AG10803 (cell line): ENCODE measurements at places on chromosomes 1 and 21.

GRCh38 chr1:39882152-39882551, 1.2 kb downstream of the TRIT1 start:
- DNase-seq, result no peak

GRCh38 chr1:193729429-193729828, 543.0 kb upstream of the B3GALT2 start:
- no peak for DNase-seq

- DNase-seq, result no peak
Measured at GRCh38 chr1:50699795-50700194, 260.3 kb downstream of the FAF1 start.

DNA sequence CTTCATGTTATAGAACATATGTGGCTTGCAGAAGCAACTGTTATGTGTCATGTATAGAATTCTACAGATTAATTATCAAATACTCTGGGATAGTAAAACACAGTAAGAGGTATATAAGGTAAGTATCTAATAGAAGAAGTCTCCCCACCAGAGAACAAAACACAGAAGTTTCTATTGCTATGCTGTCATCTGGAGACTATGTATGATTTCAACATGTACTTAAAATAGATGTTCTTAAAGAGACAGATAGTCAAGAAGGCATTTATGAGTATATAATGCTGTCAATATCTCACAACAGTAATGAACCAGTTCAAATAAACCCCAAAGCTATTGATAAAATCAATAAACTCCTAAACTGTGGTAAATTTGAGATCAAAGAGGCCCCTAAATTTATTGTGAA, 8.1 kb upstream of the ADCY10 start:
- peak; percentile 49 for DNase-seq

DNA sequence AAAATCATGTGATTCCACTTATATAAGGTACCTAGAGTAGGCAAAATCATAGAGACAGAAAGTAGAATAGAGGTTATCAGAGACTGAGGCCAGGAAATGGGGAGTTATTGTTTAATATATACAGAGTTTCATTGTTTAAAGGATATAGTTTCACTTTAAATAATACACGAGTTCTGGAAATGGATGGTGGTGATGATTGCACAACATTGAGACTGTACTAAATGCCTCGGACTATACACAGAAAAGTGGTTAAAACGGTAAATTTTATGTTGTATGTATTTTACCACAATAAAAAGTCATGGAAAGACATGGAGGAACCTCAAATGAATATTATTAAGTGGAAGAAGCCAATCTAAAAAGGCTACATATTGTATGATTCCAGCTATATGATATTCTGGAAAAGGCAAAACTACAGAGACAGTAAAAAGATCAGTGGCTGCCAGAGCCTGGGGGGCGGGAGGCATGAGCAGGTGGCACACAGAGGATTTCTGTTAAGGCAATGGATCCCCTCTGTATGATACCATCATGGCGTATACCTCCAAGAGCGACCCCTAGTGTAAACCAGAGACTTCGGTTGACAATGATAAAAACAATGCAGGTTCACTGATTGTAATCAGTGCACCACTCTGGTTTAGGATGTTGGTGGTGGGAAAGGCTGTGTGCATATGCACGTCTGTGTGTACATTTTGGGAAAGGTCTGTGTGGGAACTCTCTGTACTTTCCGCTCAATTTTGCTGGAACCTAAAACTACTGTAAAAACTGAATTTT, 7.5 kb downstream of the C1orf198 start:
- no peak for DNase-seq

- peak; percentile 84 for DNase-seq
Measured at GRCh38 chr1:219174460-219175211, 958 bp downstream of the LYPLAL1 start.

DNA sequence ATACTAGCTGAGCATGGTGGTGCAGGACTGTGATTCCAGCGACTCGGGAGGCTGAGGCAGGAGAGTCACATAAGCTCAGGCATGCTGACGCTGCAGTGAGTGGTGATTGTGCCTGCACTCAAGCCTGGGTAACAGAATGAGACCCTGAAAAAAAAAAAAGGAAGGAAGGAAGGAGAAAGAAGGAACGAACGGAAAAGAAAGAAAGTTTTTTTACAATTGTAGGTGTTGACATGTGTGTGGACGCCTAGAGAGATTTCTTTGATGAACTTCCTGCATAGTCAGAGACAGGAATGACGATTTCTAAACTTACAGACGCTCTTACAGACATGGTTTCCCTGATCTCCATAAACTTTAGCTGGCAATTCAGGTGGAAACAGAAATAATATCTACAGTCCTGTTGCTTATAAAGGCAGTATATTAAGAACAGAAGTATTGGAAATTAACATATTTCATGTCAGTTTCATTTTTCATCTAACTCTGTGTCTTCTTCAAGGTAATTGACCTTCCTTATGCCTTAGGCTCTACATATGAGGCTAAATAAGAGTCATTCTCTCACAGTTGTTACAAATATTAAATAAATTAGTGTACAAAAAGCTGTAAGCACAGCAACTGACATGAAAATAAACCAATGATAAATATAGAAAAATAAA, 4.1 kb downstream of the SAMSN1 start:
- DNase-seq, result no peak

DNA sequence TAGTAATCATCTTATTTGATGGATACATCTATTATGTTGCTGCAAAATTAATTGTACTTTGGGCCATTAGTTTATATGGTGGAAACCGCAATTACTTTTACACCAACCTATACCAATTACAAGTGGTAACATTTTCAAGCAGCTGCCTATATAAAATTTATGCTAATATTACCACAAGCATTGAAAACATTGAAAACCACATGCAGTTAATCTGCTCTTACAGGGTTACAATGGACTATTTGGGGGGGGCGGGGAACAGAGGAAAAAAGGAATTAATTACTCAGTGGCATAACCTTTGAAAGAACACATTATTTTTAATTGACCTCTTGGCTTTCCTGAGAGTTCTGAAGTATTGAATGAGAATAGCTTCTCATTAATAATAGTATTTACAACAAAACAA, 1793.2 kb downstream of the NCAM2 start:
- DNase-seq, result no peak

GRCh38 chr1:119387858-119388257, 19.3 kb downstream of the HAO2 start:
- DNase-seq, result no peak

DNA sequence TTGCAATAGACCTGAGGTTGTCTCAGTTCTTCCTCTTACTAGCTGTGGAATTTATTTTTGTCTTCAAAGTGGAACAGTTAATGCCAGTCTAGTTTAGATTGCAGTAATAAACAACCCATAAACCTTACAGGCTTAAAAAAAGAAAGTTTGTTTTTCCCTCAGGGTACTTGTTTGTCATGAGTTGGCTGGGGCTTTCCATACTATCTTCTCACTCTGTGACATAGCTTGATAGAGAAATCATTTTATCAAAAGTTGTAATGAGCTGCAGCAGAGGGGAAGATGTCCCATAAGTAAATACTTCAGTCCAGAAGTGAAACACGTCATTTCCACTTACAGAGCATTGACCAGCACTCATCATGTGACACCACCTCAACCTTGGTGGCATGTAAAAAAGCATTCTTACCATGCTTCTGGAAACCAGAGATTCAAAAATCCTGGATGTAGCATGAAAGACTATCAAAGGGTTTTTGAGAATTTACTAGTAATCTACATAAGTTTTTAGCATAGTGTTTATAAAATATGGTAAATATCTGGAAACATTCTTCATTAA, 62.8 kb upstream of the COL11A1 start:
- peak; percentile 55 for DNase-seq

- no peak for DNase-seq
Measured at GRCh38 chr1:185038813-185039376, 6.5 kb upstream of the RNF2 start.

DNA sequence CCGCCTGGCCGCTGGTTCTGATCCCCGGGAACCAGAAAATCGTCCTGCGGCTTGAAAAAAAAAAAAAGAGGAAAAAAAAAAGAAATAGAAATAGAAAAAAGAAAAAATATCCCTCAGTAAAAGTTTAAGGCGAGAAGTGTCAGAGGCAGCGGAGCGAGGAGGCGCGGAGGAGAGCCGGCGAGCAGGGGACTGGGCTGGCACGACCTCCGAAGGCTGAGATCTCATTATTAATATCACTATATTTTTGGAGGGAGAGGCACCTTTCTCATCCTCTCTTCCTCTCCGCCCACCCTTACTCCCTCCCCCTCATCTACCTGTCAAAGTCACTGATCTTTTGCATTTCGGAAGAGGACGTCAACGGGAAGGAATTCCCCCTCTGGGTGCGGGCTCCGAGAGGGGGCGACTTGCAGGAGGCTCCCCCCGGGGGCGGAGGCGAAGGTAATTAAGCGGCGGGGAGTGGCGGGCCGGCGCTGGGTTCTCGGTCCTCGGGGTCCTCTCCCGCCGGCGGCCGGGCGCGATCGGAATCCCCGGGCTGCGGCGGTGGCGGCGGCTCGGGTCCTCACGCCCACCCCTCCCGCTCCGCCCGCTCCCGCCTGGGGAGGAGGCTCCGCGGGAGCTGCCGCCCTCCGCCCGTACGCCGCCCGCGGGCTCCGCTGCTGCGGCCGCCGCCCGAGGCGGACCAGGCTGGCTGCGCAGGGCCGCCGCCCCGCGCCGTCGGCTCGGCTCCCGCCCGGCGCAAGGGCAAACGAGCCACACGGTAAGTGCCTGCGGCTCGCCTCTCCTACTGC, at the start of gene NTNG1:
Gene NTNG1 (plus strand): TSS at position 337 of the 788 bp plus-strand sequence.
- DNase-seq, result no peak

DNA sequence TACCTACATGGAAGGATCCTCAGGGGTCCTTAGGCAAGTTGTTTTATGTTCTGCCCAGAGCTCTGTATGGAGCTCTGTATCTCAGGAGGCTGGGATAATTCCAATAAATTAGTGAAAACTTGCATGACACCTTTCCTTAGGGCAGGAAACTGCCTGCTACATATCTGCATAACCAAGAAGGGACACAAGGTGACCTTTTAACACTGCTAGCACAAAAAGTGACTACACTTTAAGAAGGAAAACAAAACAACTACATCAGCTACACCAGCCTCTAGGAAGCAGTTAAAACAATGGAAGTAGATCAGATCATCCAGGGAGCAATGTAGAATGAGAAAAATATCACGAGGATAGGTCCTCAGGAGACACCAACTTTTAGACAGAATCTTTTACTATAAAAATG, 93.9 kb downstream of the TNFSF18 start:
- no peak for DNase-seq

DNA sequence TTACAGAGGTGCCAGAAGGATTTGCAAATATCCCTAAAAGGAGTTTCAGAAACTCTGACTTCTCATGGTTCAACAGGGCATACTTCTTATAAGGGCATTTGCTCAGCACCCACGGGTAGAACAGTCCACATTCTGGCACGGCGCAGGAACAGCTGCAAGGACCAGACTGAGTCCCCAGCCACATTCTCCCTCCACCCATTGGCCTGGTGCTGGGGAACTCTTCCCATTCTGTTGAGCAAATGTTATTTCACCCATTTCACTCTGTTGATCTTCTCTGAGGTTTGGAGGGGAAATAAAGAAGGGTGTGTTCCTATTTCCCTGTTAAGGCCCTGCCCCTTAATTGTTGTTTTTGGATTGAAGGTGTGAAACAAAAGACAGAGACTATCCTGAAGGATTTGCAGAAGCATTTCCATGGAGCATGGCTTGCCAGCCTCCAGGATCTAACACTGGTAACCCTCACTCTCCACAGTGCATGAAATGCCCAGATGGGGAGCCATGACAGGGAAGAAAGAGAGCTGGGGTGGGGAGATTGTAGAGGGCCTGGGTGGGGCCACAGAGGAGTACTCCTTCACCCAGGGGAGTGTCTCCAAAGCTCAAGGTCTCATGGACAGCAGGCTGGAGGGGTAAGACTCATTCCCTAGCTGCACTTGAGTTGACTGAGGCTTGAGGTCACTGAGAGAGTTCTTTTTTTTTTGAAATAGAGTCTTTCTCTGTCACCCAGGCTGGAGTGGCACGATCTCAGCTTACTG, 35.0 kb downstream of the INAVA start:
- no peak for DNase-seq

- DNase-seq, result peak; percentile 73
Measured at GRCh38 chr1:223714849-223715603, 2.7 kb downstream of the CAPN2 start.

DNA sequence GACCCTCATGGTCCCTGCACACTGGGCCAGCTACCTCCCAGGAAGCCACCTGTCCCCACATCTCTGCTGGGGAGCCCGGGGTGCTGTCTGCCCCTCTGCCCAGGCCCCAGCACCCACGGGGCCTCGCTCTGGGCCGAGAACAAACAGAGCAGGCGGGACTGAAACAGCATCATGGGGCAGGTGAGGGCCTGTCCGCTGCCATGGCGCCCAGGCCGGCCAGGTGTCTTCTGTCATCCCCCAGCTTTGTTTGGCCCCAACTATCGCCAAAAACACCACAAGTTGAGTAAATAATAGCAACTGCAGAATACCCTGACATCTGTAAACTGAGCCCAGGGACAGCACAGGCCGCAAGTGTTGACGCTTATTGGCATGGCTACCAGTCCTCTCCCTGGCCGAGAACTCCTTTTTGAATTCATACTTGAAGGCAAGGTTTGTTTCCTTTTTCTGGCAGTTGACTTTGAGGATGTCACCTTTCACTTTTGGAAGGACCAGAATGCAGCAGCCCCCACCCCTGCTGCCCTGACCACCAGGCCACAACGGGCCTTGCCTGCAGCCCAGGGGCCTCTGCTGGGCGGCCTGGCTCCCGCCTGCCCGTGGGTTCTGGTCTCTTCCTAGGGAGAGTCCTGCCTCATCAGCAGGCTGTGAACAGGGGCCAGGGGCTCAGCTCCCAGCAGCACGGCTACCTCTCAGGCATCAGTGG, 152.7 kb downstream of the CASZ1 start:
- no peak for DNase-seq

- peak; percentile 84 for DNase-seq
Measured at GRCh38 chr1:186059311-186059710, 315.7 kb downstream of the TPR start.

DNA sequence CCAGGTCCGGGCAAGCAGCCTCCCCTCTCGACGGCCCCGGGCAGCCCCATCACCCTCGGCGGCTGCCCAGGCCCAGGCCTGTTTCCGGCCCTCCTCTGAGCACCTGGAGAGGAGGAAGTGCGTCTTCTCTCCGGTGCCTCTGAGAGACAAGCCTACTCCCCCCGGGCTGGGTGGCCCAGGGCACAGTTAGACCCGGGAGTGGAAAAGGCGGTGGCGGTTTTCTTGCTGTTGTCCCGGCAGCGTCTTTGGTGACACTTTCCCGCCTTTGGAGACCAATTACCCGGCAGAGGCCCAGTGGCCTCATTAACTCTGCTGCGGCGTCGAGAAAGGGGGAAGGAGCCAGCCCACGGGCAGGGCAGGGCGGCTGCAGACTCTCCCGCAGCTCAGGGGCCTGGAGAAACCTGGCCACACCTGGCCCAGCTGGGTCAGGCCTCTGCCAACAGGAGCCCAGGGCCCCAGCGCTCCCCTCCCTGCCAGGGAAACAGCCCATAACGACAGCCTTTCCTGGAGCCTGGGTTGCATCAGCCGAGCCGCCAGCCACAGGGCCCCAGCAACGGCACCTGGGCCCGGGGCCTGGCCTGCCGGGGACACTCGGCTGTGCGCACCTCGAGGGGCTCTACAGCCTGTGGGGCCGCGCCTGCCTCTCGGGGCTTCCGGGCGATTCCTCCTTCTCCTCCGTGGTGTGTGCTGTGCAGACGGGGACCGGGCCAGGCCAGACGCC, 28.4 kb upstream of the C1orf159 start:
- DNase-seq, result no peak

GRCh38 chr1:54849219-54850068, 37.6 kb downstream of the DHCR24 start:
- DNase-seq, result peak; percentile 18
